D721Med (cell line): ENCODE measurements at places on chromosomes 4 and X.

- DNase-seq: no peak
These were observed 42.8 kb upstream of the FGF16 start for GRCh38 chrX:77404419-77404818.

- DNase-seq: no peak
These were observed 73.2 kb downstream of the PAK3 start for GRCh38 chrX:111169141-111169540.

DNA sequence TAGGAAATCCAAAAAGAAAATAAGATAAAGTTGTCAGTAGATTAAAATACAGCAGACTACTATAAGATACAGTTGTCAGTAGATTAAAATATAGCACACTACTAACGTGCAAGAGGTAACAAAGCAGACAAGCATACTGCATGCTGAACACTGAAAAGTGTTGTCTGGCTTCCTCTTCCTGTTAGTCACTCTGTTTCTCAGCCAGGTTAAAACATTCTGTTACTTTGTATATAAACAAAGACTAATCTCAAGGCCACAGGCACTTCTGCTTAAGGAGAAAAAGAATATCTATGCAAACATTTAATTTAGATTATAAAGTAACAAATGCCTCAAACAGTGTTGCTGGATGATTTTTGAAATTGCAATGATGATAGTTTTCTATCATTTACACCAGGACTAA, 41.0 kb upstream of the SCD5 start:
- no peak for DNase-seq

DNA sequence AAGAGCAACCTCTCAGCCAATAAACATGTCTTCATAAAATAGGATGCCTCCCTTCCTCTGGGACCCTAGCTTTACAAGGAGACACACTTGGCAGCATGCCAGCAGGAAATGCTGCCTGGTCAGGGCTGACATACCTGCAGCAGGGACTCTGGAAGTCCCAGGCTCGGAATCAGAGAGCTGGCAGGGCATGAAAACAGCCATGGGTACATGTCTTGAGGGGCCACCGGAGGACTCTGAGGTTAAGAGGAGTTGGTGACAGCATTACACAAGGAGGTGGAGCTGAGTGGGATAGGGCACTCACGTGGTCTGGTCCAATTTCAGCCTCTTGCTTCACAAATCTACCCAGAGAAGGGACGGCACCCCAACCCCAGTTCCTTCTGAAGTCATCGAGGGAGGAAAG, 15.7 kb downstream of the MSX1 start:
- DNase-seq: no peak

GRCh38 chr4:125276811-125277210, 37.9 kb upstream of the FAT4 start:
- no peak for DNase-seq

GRCh38 chr4:3311095-3311372, 18.2 kb downstream of the RGS12 start:
- DNase-seq: no peak

DNA sequence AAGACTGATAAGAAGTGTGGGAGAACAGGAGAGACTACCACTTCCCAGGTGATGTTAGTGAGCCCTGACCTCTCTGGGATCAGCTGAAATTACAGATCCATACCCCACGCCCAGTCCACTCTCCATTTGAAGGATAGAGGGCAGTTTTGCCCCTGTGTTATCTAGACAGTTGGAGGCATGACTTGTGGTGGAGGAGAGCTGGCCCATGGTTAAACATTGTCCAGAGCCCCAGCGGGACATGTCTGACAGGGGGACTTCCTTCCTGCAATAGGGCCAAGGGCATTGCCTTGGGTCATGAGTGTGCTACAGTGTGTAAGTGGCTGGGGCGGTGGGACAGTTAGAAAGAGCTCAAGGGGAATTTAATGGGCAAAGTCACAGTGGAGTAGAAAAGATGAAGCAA, 181.1 kb downstream of the MID1IP1 start:
- DNase-seq: no peak

GRCh38 chr4:99947608-99948007, 1.2 kb upstream of the DNAJB14 start:
- DNase-seq: no peak

DNA sequence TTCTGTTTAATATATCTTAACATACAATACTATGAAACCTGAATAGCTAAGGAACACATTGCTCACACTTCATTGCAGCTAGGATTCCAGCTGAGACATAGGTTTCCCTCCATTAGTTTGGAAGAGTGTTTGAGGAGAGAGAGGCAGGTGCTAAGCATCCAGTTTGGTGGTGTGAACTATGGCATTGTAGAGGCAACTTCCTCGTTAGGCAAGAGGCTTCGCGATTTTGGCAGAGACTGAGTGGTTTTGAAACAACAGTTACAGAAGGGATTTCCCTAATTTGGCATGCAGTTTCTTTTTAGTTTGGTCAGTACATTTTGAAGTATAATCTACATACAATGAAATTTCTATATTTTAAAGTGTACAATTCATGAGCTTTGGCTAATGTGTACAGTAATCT, 117.1 kb upstream of the BMP3 start:
- DNase-seq: no peak

DNA sequence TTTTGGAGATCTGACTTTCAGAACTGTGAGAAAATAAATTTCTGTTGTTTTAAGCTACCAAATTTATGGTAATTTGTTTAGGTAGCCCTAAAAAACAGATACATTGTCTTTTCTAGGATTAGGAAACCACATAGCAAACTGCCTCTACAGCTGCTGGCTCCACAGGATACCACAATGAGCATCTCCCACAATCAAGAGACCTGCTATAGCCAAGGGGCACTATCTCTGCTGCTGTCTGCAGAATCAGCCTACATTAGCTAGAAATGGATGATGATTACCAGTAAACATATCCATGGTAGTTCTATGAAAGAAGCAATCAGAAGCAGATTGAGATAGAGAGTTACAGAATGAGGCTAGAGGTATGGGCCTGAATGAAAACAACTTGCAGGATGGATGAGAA, 244.4 kb upstream of the NDST4 start:
- DNase-seq: no peak

- DNase-seq: no peak
These were observed 32.3 kb upstream of the AFAP1 start for GRCh38 chr4:7971881-7972500.

- DNase-seq: no peak
These were observed 218.7 kb downstream of the NWD2 start for GRCh38 chr4:37463033-37463856.

DNA sequence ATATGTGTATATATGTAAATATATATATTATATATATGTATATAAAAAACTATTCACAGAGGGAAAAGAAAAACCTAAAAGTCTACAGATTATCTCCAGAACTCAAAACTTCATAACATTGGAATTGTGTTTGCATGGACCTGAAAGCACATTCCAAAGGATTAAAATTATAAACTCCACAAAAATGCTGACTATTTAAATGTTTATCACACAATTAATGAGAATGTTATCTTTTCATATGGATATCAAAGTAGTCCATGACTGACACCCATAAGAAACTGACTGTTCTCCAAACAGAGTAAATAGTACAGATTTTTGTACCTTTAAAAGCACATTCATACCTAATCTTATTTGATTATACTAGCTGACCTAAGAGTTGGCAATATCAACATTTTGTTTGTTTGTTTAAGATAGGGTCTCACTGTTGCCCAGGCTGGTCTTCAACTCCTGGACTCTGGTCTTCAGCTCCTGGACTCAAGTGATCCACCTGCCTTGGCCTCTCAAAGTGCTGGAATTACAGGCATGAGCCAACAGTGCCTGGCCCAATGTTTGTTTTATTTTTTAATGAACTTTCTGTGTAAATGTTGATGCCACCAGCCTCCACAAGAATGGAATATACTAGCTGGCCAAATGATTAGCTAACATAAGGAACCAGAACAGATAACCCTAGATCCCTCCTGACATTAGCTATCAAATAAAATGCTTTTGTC, 50.0 kb downstream of the SLC39A8 start:
- no peak for DNase-seq

- no peak for DNase-seq
These were observed 118.8 kb downstream of the GABRA2 start for GRCh38 chr4:46270986-46271596.

GRCh38 chrX:12363216-12363615, 224.9 kb downstream of the FRMPD4 start:
- DNase-seq: no peak

DNA sequence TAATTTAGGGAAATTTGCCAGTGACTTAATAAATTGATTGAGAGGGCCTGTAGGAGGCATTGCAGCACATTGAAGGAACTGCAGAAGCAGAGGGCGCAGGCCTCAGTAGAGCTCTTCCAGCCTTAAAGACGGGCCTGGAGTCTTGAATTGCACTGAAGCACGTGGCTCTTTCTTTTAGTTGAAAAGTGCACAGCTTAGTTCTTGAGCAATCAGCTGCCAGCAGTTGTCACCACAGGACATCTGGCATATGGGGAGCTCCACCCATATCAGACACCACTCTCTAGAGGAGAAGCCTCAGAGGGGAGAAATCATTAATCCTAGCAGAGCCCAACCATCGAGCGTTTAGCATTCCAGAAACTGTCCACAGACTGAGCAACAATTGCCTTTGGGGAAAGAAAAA, 16.0 kb upstream of the FGF16 start:
- no peak for DNase-seq

- no peak for DNase-seq
These were observed 19.8 kb upstream of the DHRSX start for GRCh38 chrX:2520539-2520938.
